Fibroblast of skin of right biceps (primary cell): ENCODE measurements at places on chromosomes 6 and 20.

DNA sequence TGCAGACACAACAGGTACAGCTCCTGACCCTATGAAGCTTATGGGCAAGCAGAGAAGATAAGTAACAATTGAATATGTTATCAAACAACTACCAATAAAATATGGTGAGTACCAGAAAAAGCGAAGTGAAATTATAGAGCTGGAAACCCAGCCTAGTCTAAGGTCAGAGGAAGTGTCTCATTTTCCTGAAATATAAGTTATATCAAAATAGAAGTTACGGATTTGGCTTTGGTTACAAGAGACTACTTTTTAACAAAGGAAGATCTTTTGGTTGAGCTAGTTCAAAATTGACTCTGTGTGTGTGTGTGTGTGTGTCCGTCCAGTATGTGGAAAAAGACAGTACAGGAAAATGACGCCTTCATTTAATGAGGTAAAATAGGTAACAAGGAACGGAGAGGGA lies 8.9 kb downstream of the STX11 start:
- no peak for DNase-seq

DNA sequence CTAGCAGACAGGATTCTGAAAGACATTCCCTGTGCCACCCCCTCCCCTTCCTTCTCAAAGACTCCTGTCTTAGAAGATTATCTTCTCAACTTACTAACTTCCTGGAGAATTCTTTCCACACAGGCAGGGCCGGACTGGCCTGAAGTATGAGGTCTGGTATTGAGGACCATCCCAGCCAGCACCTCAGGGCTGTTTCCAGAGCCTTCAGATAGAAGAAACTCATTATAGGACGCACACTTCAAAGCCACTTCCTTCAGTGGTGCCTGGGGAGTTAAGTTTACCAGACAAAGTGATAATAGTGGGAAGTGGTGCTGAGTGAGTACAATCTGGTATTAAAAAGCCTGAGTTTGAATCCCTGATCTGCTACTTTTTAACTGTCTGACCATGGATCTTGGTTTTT lies 15.6 kb downstream of the KCNS1 start:
- DNase-seq: no peak

GRCh38 chr6:40439026-40439800 lies 148.0 kb downstream of the LRFN2 start:
- DNase-seq: no peak

DNA sequence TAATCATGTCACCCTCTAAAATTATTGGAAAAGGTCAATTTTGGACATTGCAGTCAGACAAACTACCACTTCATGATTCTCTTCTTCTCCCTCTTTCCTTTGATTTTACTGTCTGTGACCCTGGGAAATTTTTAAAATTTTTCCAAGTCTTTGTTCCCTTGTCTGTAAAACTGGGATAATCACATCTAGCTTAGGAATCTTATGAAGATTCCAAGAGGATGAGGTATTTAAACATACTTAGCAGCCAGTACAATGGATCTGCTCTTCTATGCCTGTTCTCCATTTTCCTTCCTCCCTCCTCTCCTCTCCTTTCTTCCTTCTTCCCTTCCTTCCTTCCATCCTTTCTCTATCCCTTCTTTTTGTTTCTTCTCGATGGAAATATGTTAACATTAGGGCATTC lies 651.6 kb upstream of the MARCKS start:
- DNase-seq: peak; percentile 37

DNA sequence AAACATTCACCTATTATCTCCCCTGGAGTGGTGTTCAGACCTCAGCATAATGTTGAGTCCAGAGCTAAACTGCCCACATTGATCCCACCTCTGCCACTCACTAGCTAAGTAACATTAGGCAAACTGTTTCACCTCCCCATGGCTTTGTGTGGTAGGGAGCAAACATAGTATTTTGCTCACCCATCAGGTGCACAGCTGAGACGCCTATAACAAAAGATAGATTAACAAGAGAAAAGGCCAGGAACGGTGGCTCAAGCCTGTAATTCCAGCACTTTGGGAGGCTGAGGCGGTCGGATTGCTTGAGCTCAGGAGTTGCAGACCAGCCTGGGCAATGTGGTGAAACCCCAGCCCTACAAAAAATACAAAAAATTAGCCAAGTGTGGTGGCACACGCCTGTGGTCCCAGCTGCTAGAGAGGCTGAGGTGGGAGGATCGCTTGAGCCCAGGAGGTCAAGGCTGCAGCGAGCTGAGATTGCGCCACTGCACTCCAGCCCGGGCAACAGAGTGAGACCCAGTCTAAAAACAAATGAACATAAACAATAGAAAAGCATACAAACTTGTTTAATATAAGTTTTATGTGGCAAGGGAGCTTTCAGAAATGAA lies 91.6 kb downstream of the MAP3K7 start:
- DNase-seq: no peak

- no peak for DNase-seq
Observed at GRCh38 chr6:15401769-15402250, 155.9 kb downstream of the JARID2 start.

- DNase-seq: no peak
Observed at GRCh38 chr20:62859721-62860120, 1.9 kb downstream of the TCFL5 start.

- no peak for DNase-seq
Observed at GRCh38 chr6:37103169-37104039, 66.5 kb upstream of the PIM1 start.

DNA sequence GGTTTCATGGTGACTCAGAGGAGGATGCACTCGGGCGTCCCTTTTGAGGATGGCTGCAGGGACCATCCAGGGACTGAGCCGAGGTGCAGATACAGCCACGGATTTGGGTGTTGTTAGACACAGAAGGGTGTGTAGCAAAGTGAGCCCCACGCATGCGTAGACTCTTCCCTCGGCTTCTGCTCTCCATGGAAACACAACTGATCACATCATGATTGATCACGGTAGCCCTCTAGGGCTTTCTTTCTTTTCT lies 606 bp upstream of the ULBP1 start:
- peak; percentile 79 for DNase-seq

GRCh38 chr6:82353848-82354247 lies 9.8 kb upstream of the TPBG start:
- no peak for DNase-seq

DNA sequence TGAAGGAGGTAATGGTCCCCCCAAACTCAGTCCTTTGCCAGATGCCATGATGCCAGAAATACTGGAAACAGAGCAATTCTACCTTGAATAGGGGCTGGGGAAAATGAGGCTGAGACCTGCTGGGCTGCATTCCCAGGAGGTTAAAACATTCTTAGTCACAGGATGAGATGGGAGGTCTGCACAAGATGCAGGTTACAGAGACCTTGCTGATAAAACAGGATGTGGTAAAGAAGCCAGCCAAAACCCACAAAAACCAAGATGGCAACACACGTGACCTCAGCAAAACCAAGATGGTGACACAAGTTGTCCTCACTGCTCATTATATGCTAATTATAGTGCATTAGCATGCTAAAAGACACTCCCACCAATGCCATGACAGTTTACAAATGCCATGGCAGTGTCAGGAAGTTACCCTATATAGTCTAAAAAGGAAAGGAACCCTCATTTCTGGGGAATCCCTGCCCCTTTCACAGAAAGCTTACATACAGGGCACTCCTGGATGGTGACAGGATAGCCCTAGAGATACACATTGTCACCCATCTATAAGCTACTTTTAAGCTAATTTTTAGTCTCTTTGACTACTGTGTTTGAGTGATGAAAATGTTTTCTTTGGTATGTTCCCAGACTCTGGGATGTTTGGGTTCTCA lies 979.7 kb downstream of the TBC1D32 start:
- DNase-seq: peak; percentile 67

DNA sequence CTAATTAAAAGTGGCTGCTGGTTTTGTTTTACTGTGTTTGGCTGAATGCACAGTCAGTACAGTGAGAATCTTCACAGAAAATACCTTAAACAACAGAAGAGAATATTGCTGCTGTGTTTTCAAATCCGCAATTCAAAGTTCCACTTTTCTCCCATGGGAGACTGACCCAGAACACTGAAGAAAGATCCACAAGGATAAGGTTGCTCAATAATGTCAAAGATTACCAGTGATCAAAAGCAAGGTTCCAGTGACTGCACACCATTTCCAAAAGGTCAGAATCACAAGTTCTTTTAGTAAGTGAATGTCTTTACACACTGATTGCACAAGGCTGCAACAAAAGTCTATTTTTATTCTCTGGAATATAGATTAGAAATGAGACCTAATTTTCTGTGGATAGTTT lies 82.3 kb downstream of the EPHA7 start:
- DNase-seq: no peak

DNA sequence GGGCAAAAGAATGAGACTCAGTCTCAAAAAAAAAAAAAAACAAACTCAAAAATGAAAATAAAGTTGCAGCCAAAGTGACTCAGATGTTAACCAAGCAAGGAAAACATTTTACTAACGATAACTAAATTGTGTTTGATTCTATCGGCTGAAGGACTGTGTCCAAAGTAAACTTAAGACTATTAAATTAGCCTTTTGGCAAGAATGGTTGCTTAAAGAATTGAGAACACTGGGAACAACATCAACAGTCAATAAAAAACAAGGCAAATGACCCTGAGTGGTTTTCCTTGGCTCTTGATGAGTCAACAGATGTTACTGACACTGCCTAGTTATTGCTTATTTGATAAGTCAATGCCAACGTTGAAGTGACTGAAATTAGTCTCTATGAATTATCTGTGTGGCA lies 36.7 kb downstream of the POU3F2 start:
- no peak for DNase-seq

GRCh38 chr6:13729891-13730290 lies 18.3 kb upstream of the RANBP9 start:
- peak; percentile 85 for DNase-seq

DNA sequence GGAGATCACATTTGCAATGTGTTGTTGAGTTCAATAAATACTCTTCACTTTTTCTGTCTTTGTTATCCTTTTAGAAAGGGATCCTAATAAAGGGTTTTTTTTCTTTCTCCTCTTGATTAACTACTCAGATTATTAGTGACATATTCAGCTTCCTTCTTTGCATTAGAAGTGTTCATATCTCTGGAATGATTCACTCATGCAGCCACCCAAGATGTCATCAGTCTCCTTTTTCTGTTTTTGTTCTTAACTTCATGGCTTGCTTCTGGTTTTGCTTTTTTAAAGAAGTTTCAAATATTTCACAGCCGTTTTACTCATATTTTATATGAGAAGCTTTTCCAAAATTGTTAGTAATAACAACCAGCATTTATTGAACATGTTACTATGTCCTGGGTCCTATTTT lies 187.6 kb downstream of the TMEM242 start:
- DNase-seq: peak; percentile 62

GRCh38 chr6:96653181-96653580 lies 90.3 kb downstream of the FHL5 start:
- no peak for DNase-seq

DNA sequence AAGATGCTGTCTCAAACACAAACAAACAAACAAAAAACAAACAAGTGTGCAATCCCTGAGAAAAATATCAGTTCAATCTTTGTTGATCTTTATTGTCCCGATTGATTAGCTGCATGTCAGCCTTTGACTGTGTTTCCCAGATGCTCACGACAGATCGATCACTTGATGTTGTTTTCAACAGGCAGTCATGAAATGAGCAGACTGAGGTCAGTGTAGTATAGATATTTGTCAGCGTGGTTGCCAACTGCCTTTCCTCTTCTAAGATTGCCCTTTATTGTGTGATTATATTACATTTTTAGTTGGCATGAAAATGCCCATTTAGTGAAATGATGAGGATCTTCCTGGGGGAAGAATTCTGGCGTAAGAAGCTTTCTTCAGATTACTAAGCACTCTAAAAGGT lies 25.6 kb downstream of the UTRN start:
- no peak for DNase-seq

- peak; percentile 60 for DNase-seq
Observed at GRCh38 chr6:111750753-111751673, 122.2 kb downstream of the FYN start.

DNA sequence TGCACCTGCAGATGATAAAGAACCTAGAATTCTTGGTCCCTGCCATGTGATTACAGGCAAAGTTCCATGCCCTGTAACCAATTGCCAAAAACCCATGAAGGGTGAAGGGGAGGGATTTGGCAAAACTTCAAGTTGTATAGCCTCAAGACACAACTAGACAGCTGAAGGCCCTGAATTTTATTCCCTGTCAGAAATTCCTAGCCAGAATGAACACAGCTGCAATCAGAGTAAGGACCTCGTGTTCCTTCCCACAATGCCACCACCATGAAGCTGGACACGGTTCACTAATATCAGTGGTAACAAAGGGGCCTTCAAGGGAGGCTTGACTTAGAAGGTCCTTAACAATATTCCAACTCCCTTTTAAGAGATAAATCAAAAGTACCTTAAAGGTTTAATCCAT lies 22.5 kb upstream of the IRAK1BP1 start:
- DNase-seq: no peak

DNA sequence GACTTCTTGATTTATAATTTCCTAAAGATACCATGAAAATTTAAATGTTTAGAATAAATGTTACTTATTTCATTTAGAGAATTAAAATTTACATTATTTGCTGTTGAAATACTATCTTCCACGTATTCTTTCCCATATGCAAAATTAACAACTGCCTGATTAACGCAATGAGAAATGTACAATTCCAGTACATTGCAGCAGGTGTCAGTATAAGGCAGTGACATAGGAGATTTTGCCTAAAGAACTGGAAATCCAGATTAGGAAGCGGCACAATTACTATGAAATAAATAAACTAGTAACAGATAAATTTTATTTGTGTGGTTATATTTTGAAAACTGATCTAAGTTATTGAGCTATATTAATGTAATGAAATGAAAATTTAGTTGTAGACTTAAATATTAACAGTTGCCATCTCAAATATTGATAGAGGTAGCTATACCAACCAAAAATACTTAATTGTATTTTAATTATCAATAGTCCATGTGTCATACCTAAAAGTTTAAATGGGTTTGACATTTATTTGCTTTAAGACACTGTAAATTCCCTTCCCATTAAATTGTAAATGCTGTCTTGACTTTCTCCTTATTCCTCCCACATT lies 300.2 kb downstream of the UTRN start:
- peak; percentile 45 for DNase-seq

GRCh38 chr6:13012296-13012695 lies 295.7 kb downstream of the PHACTR1 start:
- no peak for DNase-seq

- DNase-seq: peak; percentile 73
Observed at GRCh38 chr6:10886691-10887502, at the start of gene SYCP2L. Gene SYCP2L (plus strand): TSS chr6:10887052. CDS start chr6:10887127, 75 bp downstream.

- no peak for DNase-seq
Observed at GRCh38 chr6:110650755-110651154, 164.5 kb downstream of the CDK19 start.

- DNase-seq: no peak
Observed at GRCh38 chr20:6806275-6806674, 38.8 kb downstream of the BMP2 start.

- DNase-seq: no peak
Observed at GRCh38 chr6:99138445-99138844, 190.7 kb upstream of the FBXL4 start.
